ENCODE measurements at places on chromosomes 16 and 17.

- DNase-seq = no peak
Measured at GRCh38 chr16:85130705-85131028, 18.4 kb upstream of the CIBAR2 start.

DNA sequence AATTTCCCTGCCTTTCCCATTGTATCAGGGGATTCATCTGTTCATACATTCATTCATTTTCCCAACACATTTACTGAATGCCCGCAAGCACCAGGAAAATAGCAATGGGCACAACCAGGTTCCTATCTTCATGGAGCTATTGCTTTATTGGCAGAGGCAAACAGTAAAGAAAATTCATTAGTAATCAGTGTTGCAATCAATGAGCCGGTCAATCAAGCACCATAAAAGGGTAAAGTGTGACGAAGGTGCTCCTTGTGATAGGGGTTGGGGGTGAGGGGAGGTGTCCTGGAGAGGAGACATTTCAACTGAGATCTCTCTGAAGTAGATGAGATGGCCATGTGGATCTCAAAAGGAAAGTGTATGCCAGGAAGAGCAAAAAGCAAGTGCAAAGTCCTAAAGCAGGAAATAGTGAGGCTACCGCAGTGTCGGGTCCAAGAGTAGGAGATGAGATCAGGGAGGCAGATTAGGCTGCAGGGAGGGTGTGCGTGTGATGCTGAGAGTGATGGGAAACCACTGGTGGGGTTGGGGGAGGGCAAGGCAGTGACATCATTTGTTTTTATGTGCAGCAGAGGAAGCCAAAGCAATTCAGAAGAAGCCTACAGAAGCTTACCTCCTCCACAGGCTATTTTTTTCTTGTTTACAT lies 28.4 kb downstream of the CDH13 start:
- DNase-seq = peak; percentile 66

- no peak for DNase-seq
Measured at GRCh38 chr16:4404967-4405696, 11.3 kb downstream of the CORO7 start.

DNA sequence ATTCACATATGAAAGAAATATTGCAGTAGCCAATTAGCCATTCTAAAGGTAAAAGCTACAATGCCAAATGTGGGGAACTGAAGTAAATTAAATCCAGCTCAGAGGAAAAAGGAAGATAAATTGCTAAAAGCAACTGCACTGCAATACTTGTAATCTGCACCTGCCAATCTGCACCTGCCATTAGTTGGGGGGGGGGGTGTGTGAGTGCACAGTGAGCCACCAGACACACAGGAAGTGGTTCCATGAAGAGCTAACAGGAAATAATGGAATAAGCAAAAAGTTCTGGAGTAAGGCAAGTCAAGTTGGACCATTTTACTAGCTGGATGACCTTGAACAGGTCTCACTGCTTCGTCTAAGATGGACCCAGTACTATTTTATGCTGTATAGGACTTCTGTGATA lies 191.8 kb downstream of the PARN start:
- DNase-seq = no peak

- DNase-seq = no peak
Measured at GRCh38 chr17:34996422-34997285, 16.3 kb downstream of the LIG3 start.

GRCh38 chr16:31351246-31351941 lies 3.6 kb upstream of the ITGAX start:
- no peak for DNase-seq

DNA sequence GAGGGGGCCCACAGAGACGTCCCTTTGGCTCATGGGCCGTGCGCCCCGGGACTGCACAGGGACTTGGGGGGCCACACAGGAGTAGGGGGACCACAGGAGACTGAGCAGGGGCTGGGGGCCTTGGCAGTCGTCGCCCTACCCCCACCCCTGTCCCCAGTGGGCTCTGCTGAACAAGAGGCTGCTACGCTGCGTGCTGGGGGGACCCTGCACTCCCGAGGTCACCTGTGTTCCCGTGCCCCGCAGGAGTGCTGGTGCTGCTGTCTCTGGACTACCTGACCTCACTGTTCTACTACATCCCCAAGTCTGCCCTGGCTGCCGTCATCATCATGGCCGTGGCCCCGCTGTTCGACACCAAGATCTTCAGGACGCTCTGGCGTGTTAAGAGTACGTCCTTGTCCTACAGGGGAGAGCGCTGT lies 14.4 kb upstream of the RNF213 start:
- DNase-seq = no peak

DNA sequence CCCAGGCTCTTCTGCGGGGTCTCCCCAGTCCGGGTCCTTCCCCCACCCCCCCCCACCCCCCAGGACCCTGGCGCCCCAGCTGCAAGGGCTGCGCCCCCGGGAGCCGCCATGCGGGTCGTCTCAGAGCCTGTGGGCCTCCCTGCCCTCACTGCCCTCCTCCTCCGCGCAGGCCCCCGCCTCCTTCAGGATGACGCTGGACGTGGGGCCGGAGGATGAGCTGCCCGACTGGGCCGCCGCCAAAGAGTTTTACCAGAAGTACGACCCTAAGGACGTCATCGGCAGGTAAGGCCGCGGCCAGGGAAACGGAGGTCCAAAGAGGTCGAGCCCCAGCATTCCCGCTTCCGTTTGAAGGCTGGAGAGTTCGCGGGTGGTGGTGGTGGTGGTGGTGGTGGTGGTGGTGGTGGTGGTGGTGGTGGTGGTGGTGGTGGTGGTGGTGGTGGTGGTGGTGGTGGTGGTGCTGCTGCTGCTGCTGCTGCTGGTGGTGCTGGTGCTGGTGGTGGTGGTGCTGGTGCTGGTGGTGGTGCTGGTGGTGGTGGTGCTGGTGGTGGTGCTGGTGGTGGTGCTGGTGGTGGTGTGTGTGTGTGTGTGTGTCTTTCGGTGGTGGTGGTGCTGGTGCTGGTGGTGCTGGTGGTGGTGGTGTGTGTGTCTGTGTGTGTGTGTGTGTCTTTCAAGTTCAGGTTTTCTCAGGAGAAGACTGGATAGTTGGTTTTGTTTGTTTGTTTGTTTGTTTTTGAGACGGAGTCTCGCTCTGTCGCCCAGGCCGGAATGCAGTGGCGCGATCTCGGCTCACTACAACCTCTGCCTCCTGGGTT lies 615 bp downstream of the PHKG2 start:
- DNase-seq = peak; percentile 20

GRCh38 chr16:51994597-51994996 lies 552.3 kb downstream of the TOX3 start:
- DNase-seq = no peak

DNA sequence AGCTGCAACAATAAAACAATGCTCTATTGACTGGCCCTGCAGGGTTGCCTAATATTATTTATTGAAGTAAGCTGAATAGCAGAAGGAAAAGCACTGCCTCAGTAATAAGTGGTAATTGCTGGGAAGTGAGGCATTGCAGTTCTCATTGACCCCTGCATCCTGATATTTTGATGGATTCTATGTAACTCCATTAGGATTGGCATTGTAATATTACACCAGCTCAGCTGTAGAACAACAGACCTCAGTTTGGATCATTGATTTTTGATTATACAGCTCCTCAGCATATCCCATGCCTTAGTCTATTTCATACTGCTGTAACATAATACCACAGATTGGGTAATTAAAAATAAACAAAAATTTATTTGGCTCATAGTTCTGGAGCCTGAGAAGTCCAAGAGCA lies 650.6 kb upstream of the SALL1 start:
- DNase-seq = no peak

GRCh38 chr17:62109378-62109902 lies 44.4 kb upstream of the MED13 start:
- peak; percentile 25 for DNase-seq

- DNase-seq = no peak
Measured at GRCh38 chr16:63050391-63050790, 1014.2 kb upstream of the CDH8 start.

Measured in T-cell (primary cell).